ENCODE measurements at places on chromosomes 4 and X.

DNA sequence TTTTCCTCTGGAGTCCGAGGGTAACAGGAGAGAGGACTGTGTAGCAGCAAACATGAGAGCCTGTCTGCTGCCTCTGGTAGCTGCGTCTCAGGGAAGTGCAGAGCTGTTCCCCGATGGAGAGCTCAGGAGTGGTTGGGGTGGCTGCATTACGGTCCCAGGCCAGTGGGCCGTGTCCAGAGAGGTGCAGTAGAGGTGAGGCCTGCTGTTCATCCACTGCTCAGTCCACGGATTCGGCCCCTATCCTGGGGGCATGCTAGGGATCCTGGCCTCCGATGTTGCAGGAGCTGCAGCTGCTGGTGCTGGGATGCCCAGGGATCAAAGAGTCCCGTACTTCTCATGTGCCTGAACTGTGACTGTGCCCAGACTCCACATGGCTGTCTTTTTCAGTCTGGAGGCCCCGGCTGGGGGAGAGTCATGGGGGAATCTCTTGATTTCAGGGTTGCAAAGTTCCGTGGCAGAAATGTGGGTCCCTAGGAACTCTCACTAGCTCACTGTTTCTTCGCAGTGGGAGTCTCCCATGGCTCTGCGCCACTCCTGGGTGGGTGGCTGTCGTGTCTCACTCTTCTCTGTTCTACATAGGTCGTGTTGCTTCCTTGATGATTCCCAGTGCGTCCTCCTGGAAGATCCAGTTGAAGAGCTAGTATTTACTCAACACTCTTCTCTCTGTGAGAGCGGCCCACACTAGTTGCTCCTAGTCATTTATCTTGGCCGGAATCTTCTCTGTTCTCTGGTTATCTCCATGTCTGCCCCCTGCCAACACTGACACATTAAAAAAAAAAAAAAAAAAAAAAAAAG, 109.5 kb upstream of the CENPE start:
- DNase-seq, result no peak

GRCh38 chrX:122501652-122502051, 682.4 kb upstream of the GRIA3 start:
- DNase-seq, result no peak

- no peak for DNase-seq
Observed at GRCh38 chr4:73683033-73683432, 57.3 kb upstream of the CXCL8 start.

DNA sequence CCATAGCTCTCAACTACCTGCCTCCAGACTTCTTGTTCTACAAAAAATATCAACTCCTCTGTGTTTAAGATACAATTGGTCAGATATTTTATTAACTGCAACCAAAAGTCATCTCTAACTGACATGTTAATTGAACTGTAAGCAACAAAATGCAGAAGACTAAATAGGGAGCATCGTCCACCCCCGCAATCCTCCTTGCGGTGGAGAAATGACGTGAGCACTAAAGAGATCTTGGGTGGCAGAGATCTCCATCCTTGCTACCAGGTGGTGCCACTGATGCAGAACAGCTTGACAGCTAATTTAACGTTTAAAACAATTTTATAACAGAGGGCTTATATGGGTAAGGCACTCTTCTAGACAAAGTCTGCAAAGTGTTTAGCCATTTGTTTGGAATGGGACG, 164.4 kb upstream of the FTHL17 start:
- DNase-seq, result no peak

DNA sequence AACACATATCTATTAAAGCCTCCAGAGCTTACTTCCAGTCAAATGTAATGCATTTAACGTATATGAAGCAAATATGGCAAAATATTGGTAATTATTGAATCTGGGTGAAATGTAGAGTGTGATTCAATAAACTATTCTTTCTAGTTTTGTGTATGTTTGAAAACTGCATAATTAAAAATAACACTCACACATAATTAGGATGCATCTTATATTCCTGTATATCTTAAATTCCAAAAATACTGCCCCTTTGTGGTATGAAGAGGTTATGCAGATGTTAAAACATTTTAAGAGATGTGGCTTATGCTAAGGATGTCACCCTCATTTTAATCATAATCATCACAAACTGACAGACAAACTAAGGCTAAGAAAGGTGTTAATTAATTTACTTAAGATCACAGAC, 182.9 kb downstream of the COX18 start:
- no peak for DNase-seq

DNA sequence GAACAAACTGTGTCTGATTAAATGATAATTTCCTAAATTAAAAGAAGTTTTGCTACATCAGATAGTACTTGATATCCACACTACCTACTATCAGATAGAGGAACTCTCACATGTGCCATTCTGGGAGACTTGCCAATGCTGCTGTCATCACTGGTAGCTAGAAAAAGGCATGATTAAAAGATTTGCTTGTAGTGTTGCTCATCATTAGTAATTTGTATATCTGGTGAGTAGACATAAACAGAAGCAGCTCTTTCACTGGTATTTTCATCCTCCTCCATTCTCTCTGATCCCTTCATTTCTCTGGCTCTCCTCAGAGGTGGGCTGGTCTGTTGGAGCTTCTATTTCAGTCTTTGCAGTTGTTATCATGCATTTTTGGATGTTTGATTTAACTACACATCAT, 56.0 kb downstream of the SPRY1 start:
- peak; percentile 90 for DNase-seq

DNA sequence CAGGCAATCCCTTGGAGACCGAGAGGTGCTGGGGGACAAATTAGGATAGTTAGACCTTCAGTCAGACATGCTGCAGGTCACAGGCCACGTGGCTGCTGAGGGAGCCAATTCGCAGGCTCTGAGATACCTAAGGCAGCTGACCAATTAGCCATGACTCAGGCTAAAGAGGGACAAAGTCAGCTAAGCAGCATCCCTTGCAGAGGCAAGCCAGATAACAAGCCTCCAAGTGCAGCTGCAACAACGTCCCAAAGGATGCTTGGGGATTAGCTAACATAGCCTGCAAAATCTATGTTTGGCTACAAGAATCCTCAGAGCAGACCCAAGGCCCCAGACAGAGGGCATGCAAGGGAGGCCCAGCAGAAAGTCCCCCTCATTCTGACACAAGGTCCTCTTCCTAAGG, 93.5 kb downstream of the SEL1L3 start:
- no peak for DNase-seq

DNA sequence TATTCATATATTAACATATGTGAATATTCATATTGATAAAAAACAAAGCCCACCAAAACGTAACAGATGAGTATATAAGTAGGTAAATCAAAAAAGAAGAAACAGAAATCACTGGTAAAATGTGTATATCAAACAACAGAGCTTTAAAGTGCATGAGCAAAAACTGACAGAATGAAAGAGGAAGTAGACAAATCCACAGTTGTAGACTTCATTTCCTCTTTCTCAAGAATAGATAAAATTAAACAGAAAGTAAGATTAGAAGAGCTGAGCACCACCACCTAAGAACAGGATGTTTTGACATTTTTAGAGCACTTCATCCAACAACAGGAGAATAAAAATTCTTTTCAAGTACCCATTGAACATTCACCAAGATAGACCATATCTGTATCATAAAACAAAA, 64.6 kb downstream of the CNKSR2 start:
- no peak for DNase-seq

- DNase-seq, result no peak
Observed at GRCh38 chr4:117467404-117467803, 382.0 kb upstream of the TRAM1L1 start.

DNA sequence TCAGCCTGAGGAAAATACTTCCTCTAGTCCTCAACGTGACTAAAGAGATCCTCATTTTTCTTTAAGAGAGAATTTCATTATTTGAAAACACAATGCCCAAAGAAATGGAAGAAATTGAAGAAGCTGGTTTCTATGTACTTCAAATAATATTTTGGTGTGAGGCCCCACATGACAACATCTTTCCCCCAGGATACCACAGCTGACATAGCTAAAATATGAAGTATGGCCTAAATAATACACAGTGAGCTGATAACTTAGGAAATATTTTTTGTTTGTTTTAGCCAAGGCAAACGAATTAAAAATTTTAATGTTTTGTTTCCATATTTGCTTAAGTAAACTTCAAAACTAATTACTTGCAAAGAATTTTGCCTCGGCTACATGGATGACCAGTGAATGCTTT, 149.2 kb downstream of the CBR4 start:
- no peak for DNase-seq
